ENCODE measurements at places on chromosomes 2 and 18.

DNA sequence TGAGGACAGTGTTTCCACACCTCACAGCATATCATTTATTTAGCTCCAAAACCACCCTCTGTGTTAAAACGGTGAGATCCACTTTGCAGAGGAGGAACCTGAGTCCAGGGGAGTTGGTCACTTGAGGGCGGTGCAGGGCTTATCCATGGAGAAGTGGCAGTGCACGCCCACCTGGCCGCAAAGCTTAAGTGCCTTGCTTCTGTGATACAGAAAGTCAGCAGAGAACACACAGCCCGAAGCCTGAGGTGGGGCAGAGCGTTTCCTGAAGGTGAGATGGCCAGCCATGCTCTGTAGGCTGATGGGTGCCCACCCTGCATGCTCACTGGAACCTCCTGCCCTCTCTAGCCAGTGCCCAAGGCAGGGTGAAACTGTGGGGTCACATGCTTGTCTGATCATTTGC is 87.3 kb downstream of the SH3RF3 start:
- no peak for DNase-seq

- no peak for DNase-seq
These were observed 43.0 kb upstream of the BCL11A start for GRCh38 chr2:60596411-60596810.

GRCh38 chr2:72780477-72780876 is 45.4 kb downstream of the EXOC6B start:
- DNase-seq = no peak

DNA sequence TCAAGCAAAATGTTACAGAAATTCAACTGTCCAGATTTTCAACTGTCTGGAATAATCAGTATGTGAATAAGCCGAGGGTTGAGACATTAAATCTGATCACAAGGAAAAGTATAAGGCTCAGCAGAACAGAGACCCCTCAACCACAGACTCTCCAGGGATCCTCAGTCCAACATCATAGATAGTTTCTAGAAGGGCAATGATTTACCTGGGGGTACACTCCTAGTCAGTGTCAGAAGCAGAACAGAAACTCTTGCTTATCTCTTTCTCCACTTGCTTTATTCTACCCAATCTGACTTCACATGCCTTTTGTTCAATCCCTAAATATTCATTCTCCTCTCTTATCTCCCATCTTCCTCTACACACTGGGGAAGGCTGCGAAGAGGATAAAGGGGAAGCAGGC is 36.4 kb downstream of the ICOS start:
- DNase-seq = no peak

- no peak for DNase-seq
These were observed 571.9 kb downstream of the METTL4 start for GRCh38 chr18:1999387-1999786.

DNA sequence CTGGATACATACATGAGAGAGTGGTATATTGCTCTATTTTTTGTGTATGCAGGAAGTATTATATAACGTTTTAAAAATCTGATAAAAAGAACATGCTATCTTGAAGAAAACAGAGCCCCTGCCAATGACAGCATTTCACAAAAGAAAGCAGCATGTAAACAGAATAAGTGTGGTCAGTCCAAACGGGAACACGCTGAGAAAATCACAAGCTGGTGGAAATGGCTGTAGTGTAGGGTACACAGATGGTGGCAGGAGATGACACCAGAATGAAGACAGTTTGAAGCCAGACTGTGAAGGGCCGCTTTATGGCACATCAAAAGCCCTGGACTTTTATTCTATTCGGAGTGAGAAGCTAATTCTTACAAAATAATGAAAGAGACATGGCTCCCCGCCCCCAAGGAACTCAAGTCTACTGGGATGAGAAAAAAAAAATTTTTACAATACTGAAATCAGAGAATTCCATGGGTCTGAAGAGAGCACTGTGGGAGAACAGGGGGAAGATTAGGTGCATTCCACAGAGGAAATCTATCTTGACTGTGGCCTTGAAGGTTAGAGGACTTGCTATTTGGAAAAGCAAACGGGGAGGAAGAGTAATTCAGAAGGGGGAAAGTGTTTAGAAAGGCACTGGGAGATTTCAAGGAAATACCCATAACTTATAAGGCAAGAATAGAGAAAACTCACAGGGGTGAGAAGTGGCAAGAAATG is 217.7 kb upstream of the SMAD7 start:
- DNase-seq = no peak

DNA sequence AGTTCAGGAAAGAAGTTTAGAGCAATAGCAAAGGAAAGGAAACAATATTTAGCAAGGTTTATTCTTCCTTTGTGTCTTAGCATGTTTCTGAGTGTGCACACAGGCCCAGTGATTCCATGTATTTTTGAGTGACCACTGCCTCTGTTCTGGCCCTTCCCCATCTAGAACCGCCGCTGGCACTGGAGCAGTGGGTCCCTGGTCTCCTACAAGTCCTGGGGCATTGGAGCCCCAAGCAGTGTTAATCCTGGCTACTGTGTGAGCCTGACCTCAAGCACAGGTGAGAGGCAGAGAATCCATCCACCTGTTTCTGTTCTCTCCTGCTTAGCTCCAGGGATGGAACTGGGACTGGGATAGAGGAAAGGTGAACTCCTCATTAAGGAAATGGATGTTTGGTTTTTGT is 2.4 kb downstream of the REG1A start:
- DNase-seq = no peak

- no peak for DNase-seq
These were observed 5.9 kb downstream of the MFSD2B start for GRCh38 chr2:24015562-24016375.

- no peak for DNase-seq
These were observed 26.8 kb downstream of the B3GNT2 start for GRCh38 chr2:62222674-62223073.

DNA sequence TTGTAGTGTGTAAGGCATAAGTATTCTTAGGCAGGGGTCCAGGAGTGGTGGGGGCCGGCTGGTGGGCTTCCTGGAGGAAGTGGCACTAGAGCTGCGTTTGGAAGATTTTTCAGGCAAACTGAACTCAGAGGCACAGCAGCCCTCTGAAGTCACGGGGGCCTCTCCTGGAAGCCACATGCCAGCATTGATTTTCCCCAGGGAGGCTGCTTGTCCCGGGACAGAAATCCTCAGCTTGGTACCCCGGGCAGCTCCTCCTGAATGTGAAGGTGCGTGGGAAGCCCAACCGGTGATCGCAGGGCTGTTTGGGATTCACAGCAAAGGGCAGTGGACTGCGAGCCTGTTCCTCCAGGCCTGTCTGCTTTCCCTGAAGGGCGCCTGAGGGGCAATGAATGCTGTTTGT is 1.6 kb upstream of the PDIA6 start:
- DNase-seq = no peak

GRCh38 chr2:15050483-15050882 is 418.0 kb downstream of the LRATD1 start:
- no peak for DNase-seq

DNA sequence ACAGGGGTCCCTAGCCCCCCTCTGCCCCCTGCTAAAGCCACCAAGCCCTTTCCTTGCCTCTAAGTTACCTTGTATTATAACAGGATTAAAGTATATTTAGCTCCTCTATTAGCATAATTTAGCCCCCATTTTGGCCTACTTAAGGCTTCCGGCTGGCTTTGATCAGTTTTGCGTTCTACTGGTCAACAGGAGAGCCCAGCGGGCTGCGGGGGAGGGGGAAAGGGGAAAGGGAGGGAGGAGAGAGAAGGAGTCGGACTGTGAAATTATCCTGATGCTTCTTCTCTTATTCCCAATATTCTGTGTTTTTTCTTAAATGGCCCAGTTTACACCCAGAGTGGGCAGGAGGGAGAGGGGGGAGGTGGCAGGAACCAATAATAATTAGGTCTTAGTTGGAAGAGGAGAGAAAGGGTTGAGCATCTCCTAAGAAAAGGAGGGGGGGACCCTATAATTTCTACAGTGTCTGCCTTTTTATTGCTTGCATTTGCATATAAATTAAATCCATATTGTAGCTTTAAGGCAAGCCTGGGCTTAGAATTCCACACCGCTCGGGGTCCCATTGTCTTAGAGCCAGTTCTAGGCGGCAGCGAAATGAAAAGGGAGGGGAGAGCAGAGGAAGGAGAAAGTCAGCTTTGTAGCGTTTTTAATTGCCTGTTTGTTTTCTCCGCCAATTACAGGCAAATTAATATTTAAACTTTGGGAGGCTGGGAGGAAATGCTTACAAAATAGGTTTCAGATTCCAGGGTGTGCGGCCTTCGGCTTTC is 39.6 kb downstream of the EN1 start:
- no peak for DNase-seq

DNA sequence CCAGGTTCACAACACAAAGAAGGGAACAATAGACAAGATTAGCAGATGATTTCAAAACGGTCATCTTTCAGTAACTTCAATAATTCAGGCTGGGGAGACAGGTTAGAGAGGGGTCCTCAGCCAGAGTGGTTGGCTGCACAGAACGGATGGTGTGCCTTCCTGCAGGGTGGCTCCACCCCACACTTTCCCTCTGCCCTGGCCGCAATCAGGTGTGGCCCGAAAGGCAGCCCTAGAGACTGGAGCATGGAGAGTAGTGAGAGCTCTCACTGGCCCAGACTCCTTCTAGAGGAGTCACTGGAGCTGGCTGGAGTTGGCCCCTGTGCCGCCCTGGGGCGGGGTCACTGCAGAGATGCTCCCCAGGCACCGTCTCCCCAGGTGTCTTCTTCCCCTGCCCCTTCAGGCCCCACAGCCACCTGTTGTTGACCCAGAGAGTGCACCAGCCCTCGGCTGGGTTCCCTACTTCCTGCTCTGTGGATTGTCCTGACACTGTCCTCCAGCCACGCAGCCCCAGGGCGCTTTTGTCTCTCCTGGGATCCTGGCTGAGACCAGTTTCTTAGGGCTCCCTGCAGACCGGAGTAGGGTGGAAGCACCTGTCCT is 126.8 kb downstream of the PXDN start:
- DNase-seq = no peak

GRCh38 chr2:47488870-47489584 is 86.1 kb downstream of the MSH2 start:
- DNase-seq = no peak

- no peak for DNase-seq
These were observed 25.9 kb downstream of the GIGYF2 start for GRCh38 chr2:232723027-232723426.

- no peak for DNase-seq
These were observed 226.9 kb upstream of the GYPC start for GRCh38 chr2:126429103-126429502.

GRCh38 chr18:12744103-12744502 is 41.3 kb downstream of the PSMG2 start:
- no peak for DNase-seq

- DNase-seq = no peak
These were observed 19.3 kb downstream of the NCK2 start for GRCh38 chr2:105764059-105764458.

DNA sequence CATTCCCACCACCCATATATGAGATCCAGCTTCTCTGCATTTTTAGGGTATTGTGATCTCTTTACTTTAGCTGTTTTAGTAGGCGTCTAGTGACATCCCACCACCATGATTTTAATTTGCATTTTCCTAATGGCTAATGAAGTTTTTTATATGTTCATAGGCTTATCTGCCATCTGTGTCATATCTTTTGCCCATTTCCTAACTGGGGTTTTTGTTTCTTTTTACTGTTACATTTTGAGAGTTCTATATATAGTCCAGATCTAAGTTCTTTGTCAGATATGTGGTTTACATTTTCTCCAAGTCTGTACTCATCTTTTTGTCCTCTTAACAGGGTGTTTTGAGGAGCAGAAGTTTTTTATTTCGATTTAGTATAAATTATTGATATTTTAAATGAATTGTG is 39.6 kb downstream of the PTPN2 start:
- no peak for DNase-seq

DNA sequence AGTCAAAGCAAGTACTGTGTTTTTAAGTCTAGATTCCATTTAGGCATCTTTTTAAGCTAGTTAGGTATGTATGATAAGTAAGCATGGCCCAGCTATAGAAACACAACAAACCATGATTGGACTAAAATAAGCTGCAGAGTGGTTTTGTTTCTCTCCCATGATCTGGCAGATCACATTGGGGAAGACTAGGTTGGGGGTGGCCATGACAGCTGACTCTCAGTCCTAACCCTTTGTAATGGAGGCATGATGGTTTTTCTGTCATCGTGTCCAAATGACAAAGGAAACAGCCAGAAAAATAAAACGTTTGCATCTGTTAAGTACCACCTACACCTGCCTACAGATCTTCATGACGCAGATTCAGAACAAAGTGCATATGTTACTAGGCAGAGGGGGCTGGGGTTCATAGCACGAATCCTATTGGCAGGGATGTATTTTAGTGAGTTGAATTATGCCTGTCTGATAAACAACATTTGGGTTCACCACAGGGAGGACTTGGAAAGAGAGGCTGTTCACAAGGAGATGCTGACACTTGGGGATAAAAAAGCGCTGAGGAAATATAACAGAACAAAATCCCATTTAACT is 33.8 kb upstream of the GALNT5 start:
- DNase-seq = no peak

- no peak for DNase-seq
These were observed 8.9 kb downstream of the CCL20 start for GRCh38 chr2:227822416-227823003.

GRCh38 chr2:217413193-217413592 is 553.3 kb upstream of the TNP1 start:
- no peak for DNase-seq

- DNase-seq = no peak
These were observed 14.9 kb upstream of the FAP start for GRCh38 chr2:162258169-162258568.

DNA sequence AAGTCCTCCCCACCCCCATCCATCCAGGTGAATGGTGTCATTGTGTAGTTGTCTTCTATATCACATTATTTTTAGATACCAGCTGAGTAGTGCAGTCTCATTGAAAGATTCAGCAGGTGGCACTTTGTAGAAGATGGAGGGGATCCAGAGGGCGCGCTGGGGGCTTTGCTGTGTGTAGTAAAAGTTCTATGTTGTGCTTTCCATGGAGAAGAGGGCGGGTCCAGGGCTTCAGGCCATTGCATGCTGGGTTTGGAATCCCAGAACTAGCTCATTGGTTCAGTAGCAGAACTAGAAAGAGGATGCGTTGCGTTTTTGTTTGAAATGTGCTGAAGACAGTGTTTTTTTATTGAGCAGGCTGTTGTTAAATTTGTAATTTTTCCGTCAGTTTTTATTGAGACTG is 120.0 kb downstream of the MAP4K4 start:
- no peak for DNase-seq

DNA sequence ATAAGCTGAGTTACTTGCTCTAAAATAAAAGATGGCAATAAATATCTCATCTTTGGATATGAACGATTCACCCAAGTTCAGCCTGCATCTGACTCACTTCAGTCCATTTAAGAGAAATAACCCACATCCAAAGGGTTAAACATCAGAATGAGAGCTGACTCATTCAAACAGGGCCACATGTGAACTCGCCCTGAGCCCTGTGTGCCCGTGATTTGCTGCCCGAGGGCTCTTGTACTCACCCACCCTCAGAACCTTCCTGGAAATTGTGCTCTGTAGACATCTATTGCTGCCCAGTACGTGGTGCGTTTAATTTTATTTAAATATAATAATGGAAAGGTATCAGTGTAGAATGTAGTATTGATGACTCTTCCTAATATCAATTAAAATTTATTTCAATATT is 66.9 kb upstream of the RBM44 start:
- DNase-seq = no peak

Measured in stimulated activated effector memory CD8-positive, alpha-beta T cell treated with anti-CD3 and anti-CD28 coated beads, Interleukin-12 subunit alpha, Interleukin-12 subunit beta, amount 100 ng/mL, for 72 hours (primary cell).